ENCODE measurements at places on chromosomes 2 and 18.

DNA sequence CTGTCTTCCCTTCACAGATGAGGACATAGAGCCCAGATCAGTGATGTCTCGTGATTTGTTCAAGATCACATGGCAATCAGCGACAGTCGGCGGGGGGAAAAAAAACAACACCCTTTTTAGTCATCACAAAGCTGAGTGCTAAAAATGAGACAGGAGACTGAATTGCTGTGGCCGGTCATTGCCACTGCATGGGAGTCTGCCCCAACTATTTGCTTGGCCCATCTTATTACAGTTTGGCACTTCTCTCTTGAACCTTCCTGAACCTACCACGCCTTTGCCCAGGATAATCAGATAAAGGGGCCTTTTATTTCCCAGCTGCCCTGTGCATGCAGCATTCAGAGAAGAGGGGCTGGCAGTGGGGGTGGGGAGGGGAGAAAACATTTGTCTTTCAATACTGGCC is 42.7 kb downstream of the SETBP1 start:
- DNase-seq = no peak

DNA sequence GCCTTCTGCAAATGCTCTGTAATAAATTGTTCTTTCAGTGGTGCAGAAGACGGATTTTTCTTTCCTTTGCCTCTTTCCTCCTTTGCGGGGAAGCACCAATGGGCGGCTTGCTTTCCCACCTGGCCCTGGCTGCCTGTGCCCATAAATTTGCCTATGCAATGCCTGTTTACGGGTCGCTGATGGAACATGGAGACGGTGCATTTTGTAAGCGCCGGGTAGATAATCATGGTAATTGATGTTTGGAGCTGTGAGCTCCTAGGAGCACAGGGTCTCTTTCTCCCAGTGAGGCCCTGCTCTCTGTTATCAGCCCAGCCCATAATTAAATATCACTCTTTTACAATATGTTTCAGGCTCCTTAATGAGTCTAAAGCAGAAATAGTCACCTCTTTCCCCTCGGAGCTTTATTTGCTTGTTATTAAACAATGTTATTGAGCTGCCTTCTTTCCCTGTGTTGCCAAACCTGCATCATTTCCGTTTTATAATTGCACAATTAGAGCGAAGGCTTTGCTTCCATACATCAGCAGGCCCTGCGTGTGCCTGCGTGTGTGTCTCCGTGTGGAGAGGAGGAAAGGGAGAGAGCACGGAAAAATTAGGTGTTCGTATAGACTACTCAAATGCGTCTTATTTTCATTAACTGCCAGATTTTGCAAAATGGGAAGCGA is 437.4 kb upstream of the POU3F3 start:
- no peak for DNase-seq

- no peak for DNase-seq
Measured at GRCh38 chr2:76938153-76938552, 584.0 kb downstream of the LRRTM4 start.

DNA sequence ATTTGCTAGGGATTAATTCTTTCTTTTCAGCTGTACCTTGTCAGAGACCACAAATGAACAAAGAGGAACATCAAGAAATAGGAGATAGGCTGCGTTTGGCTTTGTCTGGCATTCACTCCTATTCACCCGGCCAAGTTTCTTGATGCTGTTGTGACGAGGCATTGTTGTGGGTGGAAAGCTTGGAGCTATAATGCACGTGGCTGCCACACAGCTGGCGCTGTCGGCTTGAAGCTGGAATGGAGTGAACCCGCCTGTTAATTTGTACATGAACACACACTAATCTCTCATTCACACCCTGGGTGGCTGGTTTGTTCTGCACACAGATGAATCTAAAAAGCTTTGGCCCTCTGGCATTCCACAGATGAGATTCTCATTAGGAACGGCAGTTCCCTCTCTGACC is 274.9 kb upstream of the GYPC start:
- DNase-seq = no peak

- DNase-seq = no peak
Measured at GRCh38 chr2:37287966-37288365, 36.7 kb downstream of the PRKD3 start.

DNA sequence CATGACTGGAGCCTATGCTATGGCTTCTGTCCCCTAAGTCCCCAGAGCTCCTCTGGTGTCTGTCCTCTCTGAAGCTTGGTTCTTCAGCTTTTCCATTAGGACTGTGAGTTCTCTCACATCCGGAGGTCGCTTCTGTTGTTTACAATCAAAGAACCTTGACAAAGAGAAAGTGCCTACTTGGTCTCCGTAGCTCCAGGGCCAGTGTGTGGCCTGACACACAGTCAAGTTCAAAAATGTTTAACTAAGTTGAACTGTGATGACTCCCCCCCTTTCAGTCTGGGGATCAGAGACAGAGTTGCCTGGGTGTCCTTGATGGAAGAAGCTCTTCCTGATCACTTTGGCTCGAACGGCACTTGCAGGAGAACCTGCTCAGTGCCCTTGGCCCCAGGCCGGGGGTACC is 26.3 kb upstream of the YWHAQ start:
- no peak for DNase-seq

DNA sequence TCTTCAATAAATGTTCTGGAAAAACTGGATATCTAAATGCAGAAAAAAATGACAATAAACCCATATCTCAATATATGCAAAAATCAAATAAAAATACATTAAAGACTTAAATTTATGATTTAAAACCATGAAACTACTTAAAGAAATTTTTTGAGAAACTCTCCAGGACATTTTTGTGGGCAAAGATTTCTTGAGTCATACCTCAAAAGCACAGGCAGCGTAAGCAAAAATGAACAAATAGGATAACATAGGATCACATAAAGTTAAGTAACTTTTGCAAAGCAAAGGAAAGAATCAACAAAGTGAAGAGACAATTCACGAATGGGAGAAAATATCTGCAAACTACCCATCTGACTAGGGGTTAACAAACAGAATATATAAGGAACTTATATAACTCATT is 1545.5 kb downstream of the SUCLG1 start:
- DNase-seq = no peak

- peak; percentile 68 for DNase-seq
Measured at GRCh38 chr2:84904717-84905174, 710 bp upstream of the TMSB10 start.

GRCh38 chr18:26267357-26267930 is 41.2 kb downstream of the TAF4B start:
- DNase-seq = no peak

DNA sequence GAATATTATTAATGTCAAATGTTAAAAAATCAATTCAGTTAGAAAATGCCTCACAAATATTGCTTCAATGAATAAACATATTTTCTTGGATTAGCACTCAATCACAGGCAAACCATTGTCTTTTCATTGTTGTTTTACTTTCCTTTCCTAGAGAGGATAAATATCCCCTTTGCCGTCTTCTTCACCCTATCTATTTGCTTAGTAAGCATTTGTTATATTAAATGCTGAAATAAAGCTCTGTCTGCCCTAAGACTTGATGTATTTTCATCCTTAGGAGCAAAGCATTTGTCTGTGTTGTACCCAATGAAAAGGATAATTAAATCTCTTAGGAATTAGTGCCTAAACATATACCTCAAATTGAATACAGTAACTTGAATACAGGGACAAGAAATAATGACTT is 1071.2 kb upstream of the GYPC start:
- DNase-seq = no peak

- no peak for DNase-seq
Measured at GRCh38 chr2:137963535-137964065, 673 bp upstream of the HNMT start.

GRCh38 chr2:207995887-207996286 is 29.4 kb downstream of the PLEKHM3 start:
- peak; percentile 37 for DNase-seq

- peak; percentile 80 for DNase-seq
Measured at GRCh38 chr2:69059731-69060290, 46.8 kb downstream of the ANTXR1 start.

DNA sequence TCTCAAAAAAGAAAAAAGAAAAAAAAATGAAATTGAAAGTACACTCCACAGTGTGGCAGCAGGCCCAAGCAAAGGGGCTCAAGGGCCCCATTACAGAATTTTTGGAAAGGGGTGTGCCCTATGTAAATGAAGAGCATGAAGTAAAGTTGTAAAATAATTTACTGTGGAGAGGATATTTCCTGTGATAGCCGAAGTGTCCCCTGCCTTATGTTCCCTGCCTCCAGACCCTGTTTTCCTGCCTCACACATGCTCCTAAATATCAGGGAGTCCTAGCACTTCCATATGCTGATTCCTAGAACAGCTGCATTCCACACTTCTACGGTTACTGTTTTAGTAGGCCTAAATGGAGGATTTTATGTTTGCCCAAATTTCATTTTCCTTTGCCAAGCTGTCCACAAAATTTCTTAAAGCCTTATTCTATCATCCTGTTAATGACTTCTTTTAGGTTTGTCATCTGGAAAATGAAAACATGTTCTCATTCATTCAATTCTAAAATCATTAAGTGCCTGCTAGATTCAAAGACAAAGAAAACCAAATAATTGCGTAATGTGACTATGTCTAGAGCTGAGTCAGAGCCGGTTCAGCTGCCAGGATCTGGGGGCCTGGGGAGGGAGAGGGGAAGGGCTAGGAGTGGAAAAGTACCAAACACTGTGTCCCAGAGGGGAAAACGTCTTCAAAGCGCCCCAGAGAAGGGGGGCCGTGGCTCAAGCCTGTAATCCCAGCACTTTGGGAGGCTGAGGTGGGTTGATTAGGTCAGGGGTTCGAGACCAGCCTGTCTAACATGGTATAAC is 25.9 kb upstream of the IMPA2 start:
- peak; percentile 65 for DNase-seq

GRCh38 chr2:42072349-42073118 is 24.7 kb downstream of the PKDCC start:
- no peak for DNase-seq

DNA sequence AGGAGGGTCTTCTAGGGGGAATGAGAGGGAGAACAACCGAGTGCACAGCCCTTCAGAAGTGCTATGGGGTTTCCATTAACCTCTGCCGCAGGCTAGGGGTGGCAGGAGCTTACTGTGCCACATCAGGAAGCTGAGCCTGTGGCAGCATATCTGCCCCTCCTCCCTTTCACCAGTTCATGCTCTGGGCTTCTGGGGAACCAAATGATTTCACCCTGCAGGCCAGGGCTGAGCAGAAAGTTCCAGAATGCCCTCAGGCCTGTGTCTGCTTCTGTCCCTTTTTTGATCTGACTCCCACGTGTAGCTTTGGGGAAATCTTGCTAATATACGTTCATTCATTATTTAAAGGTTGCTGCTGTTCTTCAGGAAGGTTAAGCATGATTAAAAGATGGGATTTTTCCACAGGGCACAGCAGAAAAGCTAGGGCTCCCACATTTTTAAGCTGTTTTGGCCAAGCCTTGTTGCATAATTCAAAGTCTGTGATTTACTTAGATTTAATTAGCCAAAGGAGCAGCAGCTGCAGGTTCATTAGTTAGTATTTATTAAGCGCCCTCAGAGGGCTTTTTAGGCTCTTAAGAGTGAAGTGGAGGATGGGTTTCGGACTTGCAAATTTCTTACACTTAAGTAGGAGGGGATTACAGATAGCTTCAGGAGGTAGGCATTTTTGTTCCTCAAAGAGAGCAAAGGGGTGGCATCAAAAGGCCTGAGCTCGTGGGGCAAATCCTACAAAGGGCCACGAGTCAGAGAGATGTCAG is 10.2 kb downstream of the TMEM247 start:
- no peak for DNase-seq

DNA sequence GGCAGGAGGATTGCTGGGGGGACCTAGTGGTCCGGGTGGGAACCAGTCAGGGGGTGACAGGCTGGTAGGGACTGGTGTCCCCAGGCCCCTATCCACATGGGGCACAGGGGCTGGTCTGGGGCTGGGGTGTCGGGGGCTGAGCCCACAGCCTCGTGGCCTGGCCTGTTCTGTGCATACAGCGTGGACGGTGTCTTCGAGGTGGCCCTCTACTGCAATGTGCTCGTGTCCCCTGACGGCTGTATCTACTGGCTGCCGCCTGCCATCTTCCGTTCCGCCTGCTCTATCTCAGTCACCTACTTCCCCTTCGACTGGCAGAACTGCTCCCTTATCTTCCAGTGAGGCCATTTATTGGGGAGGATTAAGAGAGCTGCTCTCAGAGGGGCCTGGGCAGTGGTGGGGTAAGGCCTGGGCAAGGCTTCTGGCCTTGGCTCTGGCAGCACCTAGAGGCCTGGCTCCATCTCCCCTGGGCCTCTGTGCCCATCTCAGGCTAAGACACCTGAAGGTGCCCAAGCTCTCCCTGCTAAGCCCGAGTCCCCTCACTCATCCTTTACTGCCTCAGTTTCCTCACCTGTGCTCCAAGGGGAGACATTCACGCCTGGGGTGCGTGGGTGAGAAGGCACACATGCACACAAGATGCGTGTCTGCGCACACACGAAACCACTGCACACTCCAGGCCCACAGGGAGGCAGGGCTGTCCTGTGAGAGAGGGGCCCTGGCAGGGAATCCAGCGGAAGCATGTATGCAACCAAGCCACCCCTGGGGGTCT is 1.9 kb downstream of the CHRNG start:
- DNase-seq = no peak

DNA sequence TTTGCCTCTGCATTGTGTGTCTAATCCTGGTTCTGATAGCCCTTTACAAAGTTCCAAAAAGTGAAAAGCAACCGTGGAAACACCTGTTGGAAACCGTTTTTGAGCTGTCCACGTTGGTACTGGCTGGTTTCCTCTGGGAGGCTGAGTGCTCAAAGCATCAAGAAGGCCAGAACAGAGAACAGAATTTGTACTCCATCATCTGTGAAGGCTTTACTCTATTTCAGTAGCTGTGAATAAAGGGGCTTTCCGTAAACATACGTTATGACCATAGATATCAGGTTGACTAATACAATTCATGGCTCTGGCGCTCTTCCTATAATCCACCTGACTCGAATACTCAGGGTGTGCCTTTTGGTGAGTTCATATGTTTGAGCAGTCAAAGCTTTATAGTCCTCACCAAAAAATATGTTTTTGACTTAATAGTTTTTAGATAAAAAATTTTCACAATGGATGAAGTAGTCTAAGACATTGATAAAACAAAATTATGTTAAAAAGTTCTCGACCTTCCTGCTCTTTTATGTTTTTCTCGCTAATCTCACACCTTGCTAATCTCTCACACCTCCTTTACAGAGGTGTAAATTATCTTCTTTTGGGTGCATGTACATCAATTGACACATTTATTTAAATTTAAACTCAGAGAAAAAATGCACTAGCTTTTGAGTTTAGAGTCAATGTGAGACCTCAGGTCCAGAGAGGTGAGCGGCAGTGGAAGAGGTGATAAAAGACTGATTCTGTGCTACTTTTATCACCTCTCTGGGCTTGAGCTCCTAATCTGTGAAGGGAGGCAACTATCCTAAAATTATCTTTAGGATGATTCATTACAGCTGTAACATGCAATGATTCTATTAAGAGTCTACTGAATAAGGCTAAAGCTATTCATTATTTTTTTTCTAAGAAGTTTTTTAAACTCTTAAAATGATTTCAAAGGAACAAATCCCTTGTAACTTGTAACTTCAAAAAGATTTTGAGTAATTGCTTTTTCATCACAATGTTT is 65.3 kb downstream of the CXCR4 start:
- DNase-seq = no peak

GRCh38 chr2:206521612-206522011 is 78.3 kb downstream of the ADAM23 start:
- DNase-seq = no peak

All from fibroblast of gingiva (primary cell).